H54 (cell line): ENCODE measurements at places on chromosomes 7 and 10.
A peak's percentile ranks its signal among the peaks of the same experiment; 100 is the strongest.

DNA sequence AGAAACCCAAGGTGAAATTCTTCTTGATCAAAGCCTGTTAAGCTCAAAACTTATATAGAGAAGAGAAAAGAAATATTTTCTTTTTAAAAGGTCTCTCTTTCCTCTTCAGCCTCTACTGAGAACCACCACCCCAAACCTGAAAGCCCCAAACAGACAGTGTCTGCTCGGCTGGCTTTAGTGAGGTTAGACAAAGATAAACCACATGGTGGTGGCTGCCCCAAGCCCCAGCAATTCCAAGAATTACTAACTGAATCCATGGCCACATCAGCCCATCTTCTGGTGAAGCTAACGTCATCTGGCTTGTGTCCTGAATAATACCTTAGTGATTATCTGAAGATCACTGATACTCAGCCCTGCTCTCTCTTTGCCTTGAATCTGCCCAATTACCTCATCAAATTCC is 275.0 kb downstream of the ELMO1 start:
- DNase-seq = no peak

- peak; percentile 16 for DNase-seq
These were observed 1.5 kb downstream of the LIPK start for GRCh38 chr10:88707429-88708155.

DNA sequence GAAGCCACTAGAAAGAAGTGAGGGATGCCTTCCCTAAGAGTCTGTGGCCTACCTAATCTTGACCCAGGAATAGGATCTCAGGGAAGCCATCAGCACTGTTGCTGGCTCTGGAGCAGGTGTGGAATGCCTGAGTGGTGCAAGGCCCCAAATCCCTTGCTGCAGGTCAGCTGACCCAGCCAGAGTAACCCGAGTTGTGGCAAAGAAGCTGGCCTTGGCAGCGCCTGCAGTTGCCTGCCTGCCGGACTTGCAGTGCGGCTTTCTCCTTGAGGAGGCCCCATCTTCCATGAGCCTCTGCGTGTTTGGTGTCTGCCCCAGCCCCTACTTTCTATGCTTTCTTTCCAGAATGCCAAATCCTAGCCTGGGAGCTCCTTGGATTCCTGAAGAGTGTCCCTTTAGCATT is 5.8 kb downstream of the KIAA1217 start:
- no peak for DNase-seq

DNA sequence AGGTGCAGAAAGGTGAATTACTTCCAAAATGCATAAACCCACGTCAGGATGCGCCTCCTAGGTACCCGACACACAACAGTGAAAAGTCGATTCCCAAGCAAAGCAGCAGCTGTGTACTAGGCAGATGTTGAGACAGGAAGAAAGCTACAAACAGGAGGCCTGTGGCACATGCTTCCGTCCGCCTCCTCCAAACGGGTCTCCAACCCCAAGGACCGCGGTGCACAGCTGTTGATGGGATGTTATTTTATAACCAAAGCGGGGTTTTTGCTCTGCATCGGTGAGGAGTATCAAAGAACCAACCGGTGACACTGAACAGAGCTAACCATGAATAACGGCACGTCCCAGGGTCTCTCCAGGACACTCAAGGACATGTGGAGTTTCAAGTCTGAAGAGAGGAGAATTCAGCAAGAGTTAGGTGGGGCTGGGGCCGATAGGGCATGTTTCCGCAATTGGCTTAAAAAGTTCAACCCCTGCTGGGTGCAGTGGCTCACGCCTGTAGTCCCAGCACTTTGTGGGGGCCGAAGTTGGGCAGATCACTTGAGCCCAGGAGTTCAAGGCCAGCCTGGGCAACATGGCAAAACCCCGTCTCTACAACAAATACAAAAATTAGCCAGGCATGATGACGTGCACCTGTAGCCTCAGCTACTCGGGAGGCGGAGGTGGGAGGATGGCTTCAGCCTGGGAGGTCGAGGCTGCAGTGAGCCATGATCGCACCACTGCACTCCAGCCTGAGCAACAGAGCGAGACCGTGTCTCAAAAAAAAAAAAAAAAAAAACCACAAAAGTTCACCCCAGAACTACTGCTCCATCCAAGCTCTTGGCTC is 108.0 kb downstream of the SMURF1 start:
- no peak for DNase-seq

- DNase-seq = no peak
These were observed 1.3 kb upstream of the TAS2R38 start for GRCh38 chr7:141974831-141975230.

DNA sequence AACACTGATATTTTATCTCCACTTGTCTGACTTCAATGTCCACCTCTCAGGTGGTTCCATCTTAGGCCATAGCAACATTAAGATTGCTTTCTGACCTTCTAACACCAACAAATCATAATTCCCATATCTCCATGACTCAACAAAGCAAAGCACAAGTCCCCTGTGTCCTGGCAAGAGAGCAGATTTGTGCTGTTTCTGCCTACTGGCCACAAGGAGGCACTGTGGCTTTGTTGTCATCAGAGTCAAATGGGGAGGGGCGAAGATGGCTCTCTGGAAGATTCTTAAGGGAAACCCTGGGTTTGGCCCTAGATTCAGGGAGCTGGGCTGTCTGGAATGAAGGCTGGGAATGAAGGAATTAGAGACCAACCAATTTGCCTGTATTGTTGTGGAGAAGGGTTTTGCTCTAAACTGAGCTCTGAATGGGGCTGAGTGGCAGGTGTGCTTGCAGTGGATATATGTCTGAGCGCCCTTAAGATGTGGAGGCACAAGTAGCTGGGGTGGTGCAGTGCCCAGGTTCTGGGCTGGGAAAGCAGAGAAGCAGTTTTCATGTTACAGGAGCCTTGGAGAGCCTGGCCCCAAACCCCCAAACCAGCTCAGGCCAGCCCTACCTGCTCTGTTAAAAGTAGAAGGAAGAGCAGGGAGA is 154.8 kb upstream of the PRSS58 start:
- peak; percentile 54 for DNase-seq

GRCh38 chr7:98702021-98702420 is 84.9 kb downstream of the NPTX2 start:
- DNase-seq = no peak

DNA sequence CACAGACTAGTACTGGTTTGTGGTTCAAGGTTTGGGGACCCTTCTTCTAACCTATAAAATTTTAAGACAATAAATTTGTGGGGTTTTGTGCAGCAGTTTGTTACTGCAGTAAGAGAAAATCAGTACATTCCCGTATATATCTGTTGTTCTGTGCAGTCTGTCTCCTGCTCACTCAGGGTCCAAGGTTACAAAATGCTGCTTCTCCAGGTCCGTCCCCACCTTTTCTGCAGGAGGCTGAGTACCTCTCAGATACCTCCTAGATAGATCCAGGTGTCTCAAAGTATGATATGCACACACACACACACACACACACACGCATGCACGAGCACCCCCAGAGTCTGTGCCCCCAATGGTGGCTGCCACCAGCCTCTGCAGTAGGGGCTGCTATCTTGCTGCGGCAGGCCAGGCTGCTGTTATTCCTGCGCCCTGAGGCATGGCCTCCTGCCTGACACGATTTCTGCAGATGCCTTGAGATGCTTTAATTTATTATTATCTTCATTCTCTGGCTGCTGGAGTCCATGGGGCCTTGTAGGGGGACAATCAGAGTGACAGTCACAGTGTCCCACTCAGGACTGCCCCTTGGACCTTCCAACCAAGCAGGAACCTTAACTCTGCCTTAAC is 25.2 kb upstream of the ASL start:
- no peak for DNase-seq

GRCh38 chr7:136359333-136359903 is 382.3 kb upstream of the MTPN start:
- DNase-seq = no peak

- DNase-seq = no peak
These were observed 7.3 kb downstream of the LRRN3 start for GRCh38 chr7:111098011-111098925.
